Diencephalon (tissue), 1 donor: ENCODE measurements at places on chromosomes 6 and 20. TPM values are rescaled to one million over a fixed set of nuclear protein-coding genes. Genes with fewer than 3 reads are reported as not detected.

The SLC52A3 gene
- 0.46 TPM for total RNA-seq

The PAK5 gene
- total RNA-seq: 33.0 TPM

The CALHM4 gene
- 0.46 TPM for total RNA-seq

The BMP2 gene
- 6.7 TPM for total RNA-seq

The PABPC1L gene
- total RNA-seq: 8.8 TPM

The EDN1 gene
- 4.6 TPM for total RNA-seq

The KCNQ5 gene
- total RNA-seq: 5.5 TPM

The VSX1 gene
- 0.46 TPM for total RNA-seq

The C6orf118 gene
- total RNA-seq: 23.5 TPM

The COL9A3 gene
- 7.8 TPM for total RNA-seq

The SLC22A16 gene
- not detected for total RNA-seq

The SCGN gene
- total RNA-seq: 13.8 TPM

The LY6G6D gene
- not detected for total RNA-seq

The RBM12 gene
- total RNA-seq: 81.4 TPM

The KCNK17 gene
- 0.69 TPM for total RNA-seq

The LPA gene
- 7.6 TPM for total RNA-seq

The STMND1 gene
- total RNA-seq: 0.92 TPM

The HLA-DRB5 gene
- 3.0 TPM for total RNA-seq

The RPL7L1 gene
- total RNA-seq: 127 TPM

The PHACTR1 gene
- total RNA-seq: 54.7 TPM

The GRM4 gene
- 19.4 TPM for total RNA-seq

The ZC3H12D gene
- 0.92 TPM for total RNA-seq

The PROKR2 gene
- 4.8 TPM for total RNA-seq

The ATF6B gene
- total RNA-seq: 19.8 TPM

The PCSK2 gene
- 30.2 TPM for total RNA-seq

The ARHGAP40 gene
- total RNA-seq: not detected

The PTK6 gene
- not detected for total RNA-seq
